ENCODE measurements at places on chromosomes 1 and 21.

DNA sequence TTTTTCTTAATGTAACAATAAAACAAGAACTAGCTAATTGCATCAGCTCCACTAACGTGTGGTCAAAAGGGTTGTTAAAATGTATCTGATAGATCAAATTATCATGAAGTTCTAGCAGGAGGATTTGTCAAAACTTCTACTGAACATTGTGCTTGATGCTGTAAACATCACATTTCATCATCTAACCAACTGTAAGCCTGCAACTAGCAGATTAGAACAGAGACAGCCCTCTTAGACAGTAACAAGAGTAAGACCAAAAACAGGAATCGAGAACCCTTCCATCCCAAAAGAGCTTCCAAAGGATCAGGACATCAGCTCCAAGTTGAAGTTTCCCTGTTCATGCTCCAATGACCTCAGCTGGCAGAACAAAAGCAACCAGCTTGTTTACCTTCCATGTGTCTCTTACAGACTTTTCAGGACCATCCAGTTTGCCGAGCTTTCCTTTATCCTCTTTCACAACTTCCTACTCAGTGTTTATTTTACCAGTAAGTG, 44.6 kb downstream of the NIBAN1 start:
- no peak for DNase-seq

DNA sequence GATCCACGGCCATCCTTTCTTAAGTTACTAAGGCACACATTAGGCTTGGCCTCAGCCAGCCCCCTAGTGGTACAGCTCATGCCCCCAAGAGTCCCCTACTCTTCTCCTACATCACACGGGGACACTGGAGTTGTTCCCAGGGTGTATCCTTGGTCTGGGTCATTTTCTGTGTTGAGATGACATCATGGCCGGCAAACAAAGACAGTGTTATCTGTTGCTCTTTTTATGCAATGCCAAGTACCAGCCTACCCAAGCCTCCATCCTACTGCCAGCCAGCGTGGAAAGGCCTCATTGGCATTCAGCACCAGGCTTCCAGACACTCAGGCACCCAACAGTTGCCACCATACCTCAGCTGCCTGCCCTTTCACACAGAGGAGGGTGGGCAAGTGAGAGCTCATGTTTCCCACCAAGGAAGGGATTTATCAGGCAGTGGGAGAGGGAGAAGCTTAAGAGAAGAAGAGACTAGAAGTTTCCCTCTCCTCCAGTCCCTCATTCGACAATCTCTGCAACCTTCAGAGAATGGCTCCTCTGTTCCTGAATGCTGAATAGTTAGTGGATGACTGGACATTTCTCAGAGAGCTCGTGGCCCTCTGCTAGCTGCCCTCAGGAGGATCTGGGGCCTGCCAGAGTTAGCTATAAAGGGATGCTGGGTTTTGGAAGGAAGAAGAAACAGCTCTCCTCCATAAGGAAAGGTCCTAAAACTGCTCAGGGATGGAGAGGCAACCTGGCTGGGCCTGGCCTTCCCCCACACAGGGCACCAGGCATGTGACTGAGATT, 17.7 kb downstream of the CBR1 start:
- DNase-seq, result no peak

GRCh38 chr1:98035602-98036002, 114.8 kb upstream of the DPYD start:
- no peak for DNase-seq

GRCh38 chr21:44980562-44981489, 41.0 kb downstream of the SLX9 start:
- no peak for DNase-seq

DNA sequence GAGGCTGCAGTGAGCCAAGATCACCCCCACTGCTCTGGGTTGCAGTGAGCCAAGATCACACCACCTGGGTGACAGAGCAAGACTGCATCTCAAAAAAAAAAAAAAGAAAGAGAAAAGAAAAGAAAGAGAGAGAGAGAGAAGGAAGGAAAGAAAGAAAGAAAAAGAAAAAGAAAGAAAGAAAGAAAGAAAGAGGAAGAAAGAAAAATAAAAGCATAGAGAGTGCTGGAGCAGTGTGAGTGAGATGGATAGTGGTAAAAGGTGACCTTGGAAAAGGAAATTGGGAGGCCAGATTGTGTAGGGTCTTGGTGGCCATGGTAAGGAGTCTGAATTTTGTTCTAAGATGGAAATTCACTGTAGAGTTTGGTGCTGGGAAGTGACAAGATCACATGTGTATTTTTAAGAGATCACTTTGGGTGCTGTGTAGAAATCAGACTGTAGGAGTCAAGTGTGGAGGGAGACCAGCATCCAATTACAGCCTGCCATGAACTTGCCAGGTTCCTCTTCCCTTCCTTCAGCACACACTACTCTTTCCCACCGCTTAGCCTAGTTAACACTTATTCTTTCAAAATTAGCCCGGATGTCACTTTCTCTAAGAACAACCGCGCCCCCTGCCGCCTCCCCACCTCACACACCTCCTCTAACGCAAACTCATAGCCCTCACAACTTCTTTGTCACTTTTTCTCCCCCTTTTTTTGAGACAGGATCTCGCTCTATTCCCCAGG, 17.9 kb downstream of the MTX1 start:
- DNase-seq, result peak; percentile 33

All from NCI-H1930 (cell line).